ENCODE measurements at places on chromosomes 13 and 19. TPM values are rescaled to one million over a fixed set of nuclear protein-coding genes. Genes with fewer than 3 reads are reported as not detected.

The OR7A5 gene
- total RNA-seq = not detected

The FCAR gene
- total RNA-seq = not detected

The NKPD1 gene
- 0.10 TPM for total RNA-seq

The MOB3A gene
- total RNA-seq = 122 TPM

The ZNF816 gene
- total RNA-seq = 11.4 TPM

The NTN5 gene
- 0.74 TPM for total RNA-seq

The IGSF23 gene
- not detected for total RNA-seq

The CYP4F11 gene
- not detected for total RNA-seq

The EDDM13 gene
- total RNA-seq = not detected

The PTH2 gene
- total RNA-seq = not detected

The BEST2 gene
- not detected for total RNA-seq

The CEACAM8 gene
- not detected for total RNA-seq

DNA sequence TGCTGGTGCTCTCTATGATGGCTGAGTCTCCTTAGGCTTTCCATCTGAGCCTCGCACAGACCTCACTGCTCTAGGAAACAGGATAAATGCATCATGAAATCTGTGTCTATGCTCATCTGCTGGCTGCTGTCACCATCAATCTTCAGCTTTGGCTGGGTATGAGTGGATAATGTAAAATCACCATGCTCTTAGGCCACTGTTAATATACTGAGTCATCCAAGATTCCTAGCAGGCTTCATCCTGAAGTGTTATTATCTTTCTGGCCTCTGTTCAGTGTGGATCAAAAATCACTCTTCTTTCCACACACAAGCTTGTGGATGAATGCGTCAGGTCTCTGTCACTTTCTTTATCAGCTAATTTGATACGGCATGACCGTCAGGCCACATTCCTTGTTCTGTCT, 317.4 kb downstream of the NALCN start:
- H3K27ac ChIP-seq = no peak overlapping the region
- H3K4me1 ChIP-seq = no peaks in the 10 kb centered on the region
- H3K36me3 ChIP-seq = no peaks in the 10 kb centered on the region
- H3K27me3 ChIP-seq = peaks cover 8% of the 10 kb centered on the region
- DNase-seq = no peak

GRCh38 chr13:31898378-31899071, 133.0 kb upstream of the FRY start:
- H3K27ac ChIP-seq = no peak overlapping the region
- H3K27me3 ChIP-seq = no peaks in the 10 kb centered on the region
- DNase-seq = no peak

- H3K27me3 ChIP-seq = no peaks in the 10 kb centered on the region
- H3K27ac ChIP-seq = no peak overlapping the region
- no peak overlapping the region for H3K4me3 ChIP-seq
- no peaks in the 10 kb centered on the region for H3K4me1 ChIP-seq
- DNase-seq = no peak
Measured at GRCh38 chr19:2120821-2121220, 24.1 kb downstream of the IZUMO4 start.

GRCh38 chr13:97911311-97912138, 42.0 kb upstream of the IPO5 start:
- no peak overlapping the region for H3K27ac ChIP-seq
- H3K4me3 ChIP-seq = no peak overlapping the region
- no peaks in the 10 kb centered on the region for H3K36me3 ChIP-seq
- DNase-seq = peak; percentile 38
- peaks cover 16% of the 10 kb centered on the region for H3K27me3 ChIP-seq
- no peaks in the 10 kb centered on the region for H3K4me1 ChIP-seq

DNA sequence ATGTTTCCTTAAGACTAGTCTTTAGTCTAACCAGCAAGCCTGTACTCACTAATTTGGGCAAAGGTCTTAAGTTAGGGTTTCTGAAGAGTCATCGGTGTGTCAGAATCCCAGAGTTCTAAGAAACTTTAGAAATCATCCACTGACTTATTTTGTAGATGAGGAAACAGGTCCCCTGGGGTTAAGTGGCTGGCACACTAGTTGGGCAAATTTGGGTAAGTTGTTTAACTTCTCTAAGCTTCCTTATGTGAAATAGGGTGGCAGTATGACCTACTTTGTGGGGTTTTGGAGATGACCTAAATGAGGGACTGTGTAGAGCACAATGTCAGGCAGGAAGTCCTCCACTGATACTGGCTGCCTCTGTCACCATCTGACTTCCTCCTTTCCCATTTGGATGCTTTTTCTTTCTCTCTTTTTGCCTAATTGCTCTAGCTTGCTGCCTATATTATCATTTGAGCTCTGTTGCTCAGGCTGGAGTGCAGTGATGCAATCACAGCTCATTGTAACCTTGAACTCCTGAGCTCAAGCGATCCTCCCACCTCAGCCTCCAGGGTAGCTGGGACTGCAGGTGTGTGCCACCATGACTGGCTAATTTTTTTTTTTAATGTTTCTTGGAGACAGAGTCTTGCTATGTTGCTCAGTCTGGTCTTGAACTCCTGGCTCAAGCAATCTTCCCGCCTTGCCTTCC, 2.3 kb downstream of the ADGRE3 start:
- H3K36me3 ChIP-seq = peaks cover 8% of the 10 kb centered on the region
- H3K27me3 ChIP-seq = peaks cover 15% of the 10 kb centered on the region

GRCh38 chr19:2462635-2463421, 6.1 kb upstream of the LMNB2 start:
- no peaks in the 10 kb centered on the region for H3K27me3 ChIP-seq
- no peak for DNase-seq
- H3K27ac ChIP-seq = no peak overlapping the region
- peaks cover 4% of the 10 kb centered on the region for H3K4me1 ChIP-seq

- no peaks in the 10 kb centered on the region for H3K27me3 ChIP-seq
- no peak overlapping the region for H3K4me3 ChIP-seq
- H3K36me3 ChIP-seq = peaks cover 22% of the 10 kb centered on the region
- H3K4me1 ChIP-seq = peaks cover 2% of the 10 kb centered on the region
Measured at GRCh38 chr13:32415019-32415418, 12.9 kb downstream of the N4BP2L1 start.

GRCh38 chr19:3171894-3172672, 6.5 kb upstream of the S1PR4 start:
- no peak for DNase-seq
- no peaks in the 10 kb centered on the region for H3K27me3 ChIP-seq
- no peak overlapping the region for H3K4me3 ChIP-seq
- peak overlapping the region; percentile 42 for H3K27ac ChIP-seq
- peaks cover 14% of the 10 kb centered on the region for H3K4me1 ChIP-seq
- H3K36me3 ChIP-seq = peaks cover 3% of the 10 kb centered on the region

DNA sequence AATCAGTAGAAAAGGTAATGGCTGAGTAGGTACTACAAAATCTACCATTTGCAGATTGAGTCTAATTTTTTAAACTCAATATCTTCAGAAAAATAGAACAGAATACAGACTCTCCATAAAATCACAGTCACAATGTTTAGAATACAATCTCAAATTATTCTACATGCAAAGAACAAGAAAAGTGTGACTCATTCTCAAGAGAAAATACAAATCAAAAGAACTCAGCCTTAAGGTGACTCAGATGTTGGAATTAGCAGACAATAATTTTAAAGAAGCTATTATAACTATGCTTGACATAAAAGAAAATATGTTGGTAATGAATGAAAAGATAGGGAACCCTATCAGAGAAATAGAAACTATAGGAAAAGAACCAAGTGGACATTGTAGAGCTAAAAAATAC, 78.9 kb downstream of the RXFP2 start:
- no peaks in the 10 kb centered on the region for H3K27me3 ChIP-seq
- H3K27ac ChIP-seq = no peak overlapping the region
- no peak for DNase-seq
- no peak overlapping the region for H3K4me3 ChIP-seq
- H3K36me3 ChIP-seq = peaks cover 8% of the 10 kb centered on the region

DNA sequence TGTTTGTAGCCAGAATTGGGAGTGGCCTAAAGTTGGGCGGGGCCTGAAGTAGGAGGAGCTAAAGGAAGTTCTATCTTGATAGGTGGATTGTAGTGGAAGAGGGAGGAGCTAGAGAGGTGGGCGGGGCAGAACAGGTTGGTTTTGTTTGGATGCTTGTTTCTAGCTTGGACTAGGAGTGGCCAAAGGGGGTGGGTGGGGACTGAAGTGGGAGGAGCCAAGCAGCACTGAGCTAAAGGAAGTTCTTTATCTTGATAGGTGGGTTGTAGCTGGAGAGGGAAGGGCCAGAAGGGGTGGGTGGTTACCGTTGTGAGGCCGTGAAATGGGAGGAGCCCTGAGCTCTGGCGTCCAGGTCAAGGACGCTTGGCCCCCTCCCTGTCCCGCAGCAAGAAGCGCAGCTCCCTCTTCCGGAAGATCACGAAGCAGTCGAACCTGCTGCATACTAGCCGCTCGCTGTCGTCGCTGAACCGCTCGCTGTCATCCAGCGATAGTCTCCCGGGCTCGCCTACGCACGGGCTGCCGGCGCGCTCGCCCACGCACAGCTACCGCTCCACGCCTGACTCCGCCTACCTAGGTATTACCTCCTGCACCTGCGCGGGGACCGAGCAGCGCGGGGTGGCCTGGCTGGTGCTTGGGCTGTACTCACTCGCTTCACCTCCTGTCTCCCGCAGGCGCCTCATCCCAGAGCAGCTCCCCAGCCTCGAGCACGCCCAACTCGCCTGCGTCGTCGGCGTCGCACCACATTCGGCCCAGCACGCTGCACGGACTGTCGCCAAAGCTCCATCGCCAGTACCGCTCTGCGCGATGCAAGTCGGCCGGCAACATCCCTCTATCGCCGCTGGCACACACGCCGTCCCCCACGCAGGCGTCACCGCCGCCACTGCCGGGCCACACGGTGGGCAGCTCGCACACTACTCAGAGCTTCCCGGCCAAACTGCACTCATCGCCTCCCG, 8.0 kb downstream of the DNASE2 start:
- H3K27ac ChIP-seq = no peak overlapping the region
- DNase-seq = peak; percentile 81
- H3K27me3 ChIP-seq = peaks cover 2% of the 10 kb centered on the region

DNA sequence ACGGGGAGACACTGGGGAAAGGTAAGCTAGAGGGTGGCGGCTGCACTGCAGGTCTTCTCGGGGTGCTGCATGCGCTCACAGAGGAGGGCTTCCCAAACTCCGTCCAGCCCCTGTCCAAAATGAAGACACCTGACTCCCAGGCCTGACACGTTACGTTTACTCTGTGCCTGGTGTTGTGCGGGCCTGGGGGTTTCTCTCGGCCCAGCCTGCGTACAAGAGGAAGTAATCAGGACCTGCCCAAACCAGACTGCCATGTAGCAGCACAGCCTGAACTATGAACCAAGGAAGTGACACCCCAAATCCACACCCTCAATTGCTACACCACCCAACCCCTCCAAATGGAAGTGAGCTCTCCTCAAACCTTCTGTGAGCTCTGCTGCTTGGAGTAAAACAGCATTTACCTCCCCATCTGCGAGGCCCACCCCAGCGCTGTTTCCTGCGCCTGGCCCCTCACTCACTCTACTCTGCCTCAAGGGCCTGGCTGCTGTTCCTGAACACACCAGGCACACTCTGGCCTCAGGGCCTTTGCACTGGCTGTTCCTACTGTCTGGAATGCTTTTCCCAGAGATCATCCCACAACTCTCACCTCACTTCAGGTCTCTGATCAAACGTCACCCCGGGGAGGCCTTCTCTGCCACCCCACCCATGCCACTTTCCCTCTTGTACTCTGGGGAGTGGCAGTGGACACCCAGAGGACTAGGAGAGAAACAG, 3.0 kb downstream of the HSPBP1 start:
- no peak overlapping the region for H3K4me3 ChIP-seq
- H3K27me3 ChIP-seq = no peaks in the 10 kb centered on the region
- peak overlapping the region; percentile 74 for H3K27ac ChIP-seq
- H3K36me3 ChIP-seq = peaks cover 27% of the 10 kb centered on the region

- H3K36me3 ChIP-seq = no peaks in the 10 kb centered on the region
- no peak overlapping the region for H3K27ac ChIP-seq
- H3K27me3 ChIP-seq = peaks cover 5% of the 10 kb centered on the region
- no peak for DNase-seq
Measured at GRCh38 chr13:94978516-94978915, 266.2 kb upstream of the SOX21 start.

DNA sequence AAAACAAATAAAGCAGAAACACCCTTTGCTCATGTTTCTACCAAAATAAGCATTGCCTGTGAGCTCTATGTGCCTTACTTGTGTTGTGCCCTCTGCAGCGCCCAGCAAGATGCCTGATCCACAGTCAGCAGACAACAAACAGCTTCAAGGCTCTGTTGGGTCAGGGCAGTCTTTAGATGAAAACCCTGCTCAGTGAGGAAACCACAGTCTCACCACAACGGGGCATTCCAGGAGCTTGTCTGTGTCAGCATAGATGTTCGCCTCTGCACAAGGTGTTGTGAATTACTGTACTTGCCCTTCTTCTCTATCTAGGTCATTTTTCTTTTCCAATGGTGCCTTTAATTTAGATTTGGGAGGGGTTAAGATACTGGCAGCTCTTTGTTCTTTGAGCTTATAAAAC, 251.9 kb downstream of the COL4A1 start:
- H3K27me3 ChIP-seq = peaks cover 3% of the 10 kb centered on the region
- H3K36me3 ChIP-seq = no peaks in the 10 kb centered on the region
- H3K4me1 ChIP-seq = no peaks in the 10 kb centered on the region
- H3K4me3 ChIP-seq = no peak overlapping the region
- DNase-seq = peak; percentile 24

- no peaks in the 10 kb centered on the region for H3K36me3 ChIP-seq
- no peak overlapping the region for H3K27ac ChIP-seq
- no peak overlapping the region for H3K4me3 ChIP-seq
Measured at GRCh38 chr13:40172878-40173277, 493.6 kb downstream of the FOXO1 start.

- H3K27me3 ChIP-seq = no peaks in the 10 kb centered on the region
- no peaks in the 10 kb centered on the region for H3K4me1 ChIP-seq
Measured at GRCh38 chr13:90233933-90234672, 1113.4 kb upstream of the MIR17HG start.

GRCh38 chr19:29375429-29376119, 150.2 kb upstream of the VSTM2B start:
- no peaks in the 10 kb centered on the region for H3K4me1 ChIP-seq
- DNase-seq = no peak
- H3K36me3 ChIP-seq = no peaks in the 10 kb centered on the region
- no peak overlapping the region for H3K27ac ChIP-seq

GRCh38 chr13:110546926-110547325, 14.6 kb downstream of the RAB20 start:
- H3K4me3 ChIP-seq = no peak overlapping the region
- DNase-seq = no peak
- H3K36me3 ChIP-seq = no peaks in the 10 kb centered on the region
- H3K4me1 ChIP-seq = no peaks in the 10 kb centered on the region
- no peak overlapping the region for H3K27ac ChIP-seq

GRCh38 chr13:30920162-30920909, 12.1 kb upstream of the TEX26 start:
- no peak for DNase-seq
- no peak overlapping the region for H3K4me3 ChIP-seq
- H3K4me1 ChIP-seq = peaks cover 1% of the 10 kb centered on the region
- H3K27ac ChIP-seq = no peak overlapping the region

- no peak overlapping the region for H3K4me3 ChIP-seq
- H3K36me3 ChIP-seq = no peaks in the 10 kb centered on the region
- H3K27me3 ChIP-seq = no peaks in the 10 kb centered on the region
- no peak overlapping the region for H3K27ac ChIP-seq
- no peak for DNase-seq
- H3K4me1 ChIP-seq = no peaks in the 10 kb centered on the region
Measured at GRCh38 chr13:83350569-83350968, 531.7 kb downstream of the SLITRK1 start.
